ENCODE measurements at places on chromosomes 2 and 18.
A peak's percentile ranks its signal among the peaks of the same experiment; 100 is the strongest.

- no peak for DNase-seq
Observed at GRCh38 chr2:207073412-207073800, 92.3 kb downstream of the KLF7 start.

DNA sequence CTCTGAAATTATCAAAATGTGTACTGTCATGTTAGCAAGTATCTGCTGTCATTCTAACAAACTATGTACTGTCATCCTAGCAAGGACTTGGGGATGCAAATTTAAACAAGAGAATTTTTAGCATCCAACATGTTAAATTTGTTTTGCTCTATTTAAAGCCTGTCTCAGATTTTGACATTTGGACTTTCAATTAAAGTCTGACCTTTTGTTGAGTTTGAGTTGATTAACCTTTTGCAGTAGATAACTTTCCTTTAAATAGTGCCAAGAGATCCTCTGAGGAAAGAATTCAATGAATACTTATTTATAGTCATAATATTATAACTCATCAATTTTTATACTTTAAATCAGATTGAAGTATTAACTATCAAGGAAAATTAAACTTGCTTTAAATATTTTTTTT is 80.2 kb downstream of the TDRD15 start:
- no peak for DNase-seq

DNA sequence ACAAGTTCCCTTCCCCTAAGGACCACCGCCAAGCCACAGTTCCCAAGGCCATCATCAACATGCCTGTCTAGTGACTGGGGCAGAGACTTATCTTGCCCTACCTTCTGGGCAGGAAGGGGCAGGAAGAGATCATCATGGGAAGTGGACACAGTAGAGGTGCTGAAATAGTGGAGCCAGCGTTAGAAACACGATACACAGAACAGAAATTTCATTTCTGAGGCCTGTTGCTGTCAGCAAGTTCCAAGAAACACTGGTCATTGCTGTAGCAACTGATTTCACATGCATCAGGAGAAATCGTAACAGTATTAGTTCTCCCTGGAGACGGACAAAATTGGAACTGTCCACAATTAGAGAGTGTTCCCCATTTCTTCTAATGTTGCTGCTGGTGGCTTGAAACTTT is 83.0 kb downstream of the COLEC12 start:
- DNase-seq: no peak

GRCh38 chr18:13232086-13232917 is 13.7 kb downstream of the LDLRAD4 start:
- no peak for DNase-seq

DNA sequence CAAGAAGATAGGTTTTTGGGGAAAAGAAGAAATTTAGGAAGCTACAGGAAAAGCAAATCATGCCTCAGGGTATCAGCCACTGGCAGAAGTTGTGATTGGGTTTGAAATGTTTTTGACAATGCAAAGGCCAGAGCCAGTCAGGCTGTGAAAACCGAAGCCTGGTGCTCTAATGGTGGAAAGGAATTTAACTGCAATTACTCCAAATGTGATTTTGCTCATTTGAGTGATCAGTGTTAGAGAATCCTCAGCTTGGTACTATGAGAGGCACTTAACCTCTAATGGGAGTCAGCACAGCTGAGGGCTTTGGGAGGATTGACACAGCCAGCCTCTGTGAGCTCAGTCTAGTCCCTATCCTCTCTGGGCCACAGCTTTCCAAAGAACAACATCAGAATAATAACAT is 176.5 kb downstream of the LRRTM1 start:
- no peak for DNase-seq

- no peak for DNase-seq
Observed at GRCh38 chr2:212495046-212495445, 43.6 kb downstream of the ERBB4 start.

DNA sequence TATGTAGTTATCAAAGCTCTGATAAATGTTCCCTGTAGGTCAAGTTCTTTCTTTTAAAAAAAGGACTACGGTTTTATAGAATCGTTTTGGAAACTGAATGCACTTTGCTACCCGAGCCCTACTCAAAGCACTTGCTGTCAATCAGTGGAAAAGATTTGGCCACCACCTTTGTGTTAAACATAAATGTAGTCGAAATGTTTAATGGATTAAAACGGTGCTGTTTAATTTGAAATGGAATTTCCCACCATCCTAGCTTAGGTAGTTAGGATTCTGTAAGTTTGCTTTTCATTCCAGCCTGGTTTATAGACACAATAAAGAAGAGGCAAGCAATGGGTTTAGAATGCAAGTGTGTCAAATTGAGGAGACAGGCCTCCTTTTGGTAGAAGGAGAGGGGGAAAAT is 69.4 kb upstream of the MMADHC start:
- DNase-seq: no peak

DNA sequence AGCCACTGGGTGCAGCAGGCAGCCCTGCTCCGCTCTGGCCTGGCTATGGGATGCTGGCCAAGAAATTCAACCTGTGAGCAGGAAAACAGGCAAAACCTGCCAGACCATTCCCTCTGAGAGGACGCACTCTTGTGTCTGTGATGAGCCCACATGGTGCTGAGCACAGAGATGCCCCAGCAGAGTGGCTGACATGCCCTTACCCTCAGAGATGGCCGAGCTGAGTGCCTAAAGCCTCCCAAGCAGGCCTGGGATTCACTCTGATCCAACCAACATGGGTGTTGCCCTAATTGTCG is 34.3 kb upstream of the TAF1B start:
- DNase-seq: no peak

DNA sequence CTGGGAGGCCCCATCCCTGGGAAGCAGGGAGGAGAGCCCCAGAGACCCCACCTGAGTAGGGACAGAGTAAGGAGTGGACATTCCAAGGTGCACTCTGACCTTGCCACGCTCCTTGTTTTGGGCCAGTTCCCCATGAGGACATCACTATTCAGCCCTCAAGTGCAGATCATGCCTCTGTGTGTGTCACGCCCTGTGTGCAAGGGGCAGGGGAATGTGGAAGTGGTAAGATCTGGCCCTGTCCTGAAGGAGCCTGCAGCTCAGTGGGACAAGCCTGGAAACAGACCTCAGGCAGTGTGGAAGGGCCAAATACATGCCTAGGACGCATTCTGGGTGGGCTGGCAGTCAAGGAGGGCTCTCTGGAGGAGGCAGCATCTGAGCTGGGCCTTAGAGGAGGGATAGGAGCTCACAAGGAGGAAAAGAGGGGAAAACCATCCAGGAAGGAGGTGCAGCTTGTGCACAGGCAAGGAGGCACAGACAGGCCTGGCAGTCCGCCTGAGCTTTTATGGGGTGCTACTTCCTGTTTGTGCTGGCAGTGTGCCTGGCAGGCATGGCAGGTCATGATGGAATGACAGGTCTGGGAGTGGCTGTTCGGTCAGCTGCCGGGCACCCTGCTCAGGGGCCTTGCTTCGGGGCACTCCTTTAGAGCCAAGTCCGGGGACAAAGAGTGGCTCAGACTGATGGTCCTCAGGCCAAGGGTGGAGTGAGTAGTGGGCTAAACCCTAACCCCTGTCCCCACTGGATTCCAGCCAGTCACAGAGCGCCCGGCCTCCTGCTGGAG is 3.3 kb downstream of the KLHL30 start:
- no peak for DNase-seq

DNA sequence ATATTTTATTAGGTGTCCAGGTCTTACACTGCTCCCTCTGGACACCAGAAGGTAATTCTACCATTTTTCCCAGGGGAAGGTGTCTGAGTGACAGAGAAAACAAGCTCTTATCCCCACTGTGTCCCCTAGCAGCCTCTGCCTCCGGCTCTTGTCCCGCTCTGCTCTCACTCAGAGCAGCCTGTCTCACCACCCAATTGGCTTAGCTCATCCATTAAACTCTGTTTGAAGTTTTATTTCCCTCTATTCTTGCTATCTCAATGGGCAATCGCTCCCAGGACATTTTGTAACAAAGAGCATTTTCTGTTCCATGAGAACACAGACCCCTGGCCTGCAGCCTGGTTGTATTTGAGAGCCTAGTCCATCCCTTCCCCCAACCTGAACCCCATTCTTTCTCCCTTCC is 90.6 kb upstream of the LDAH start:
- DNase-seq: no peak

DNA sequence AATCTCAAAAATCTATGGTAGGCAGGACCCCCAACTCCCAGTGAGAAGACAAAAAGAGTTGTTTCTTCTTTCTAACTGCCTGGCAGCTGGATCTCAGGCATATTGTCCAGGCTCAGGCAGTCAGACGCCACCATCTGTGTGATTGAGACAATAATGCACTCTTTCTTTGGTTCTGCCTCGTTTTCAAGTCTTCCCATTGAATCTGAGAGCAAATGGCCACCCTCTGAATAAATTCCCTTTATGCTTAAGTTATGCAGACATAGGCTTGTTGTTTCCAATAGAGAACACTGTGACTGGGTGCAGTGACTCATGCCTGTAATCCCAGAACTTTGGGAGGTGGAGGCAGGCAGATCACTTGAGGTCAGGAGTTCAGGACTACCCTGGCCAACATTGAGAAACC is 15.3 kb upstream of the CD207 start:
- DNase-seq: no peak

DNA sequence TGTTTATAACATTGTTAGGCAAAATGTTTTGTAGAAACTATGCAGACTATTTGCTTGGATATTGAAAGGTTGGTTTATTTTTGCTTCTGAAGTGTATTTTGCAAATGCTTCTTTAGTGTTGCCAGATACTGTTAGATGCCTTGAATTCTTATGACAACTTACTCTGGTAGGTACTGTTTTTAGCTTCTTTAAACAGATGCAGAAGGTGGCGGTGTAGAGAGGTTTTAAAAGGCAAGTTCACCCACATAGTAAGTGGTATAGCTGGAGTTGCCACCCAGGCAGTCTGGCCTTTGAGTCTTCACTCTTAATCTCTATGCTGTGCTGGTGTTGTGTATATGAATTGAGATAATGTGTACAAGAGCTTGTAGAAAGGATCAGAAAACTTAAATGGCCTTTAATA is 3.6 kb downstream of the PCYOX1 start:
- DNase-seq: no peak

GRCh38 chr2:235314371-235314930 is 179.4 kb upstream of the AGAP1 start:
- DNase-seq: no peak

DNA sequence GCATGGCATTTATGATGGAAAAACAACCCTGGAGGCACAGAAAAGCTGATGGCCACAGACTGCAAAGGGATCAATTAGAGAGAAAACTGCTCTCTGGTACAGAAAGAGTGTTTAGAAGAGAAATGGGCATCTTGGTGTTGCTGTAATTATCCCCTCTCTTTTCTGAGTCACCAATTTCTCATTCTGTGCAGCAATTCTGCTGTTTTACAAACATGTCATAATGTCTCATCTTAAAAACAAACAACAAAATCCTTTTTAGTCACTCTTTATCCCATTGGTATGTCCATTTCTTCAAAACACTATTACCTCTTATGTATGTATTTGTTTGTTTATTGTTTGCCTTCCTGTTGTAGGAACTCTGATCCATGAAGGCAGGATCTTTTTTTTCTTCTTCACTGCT is 73.9 kb upstream of the HK2 start:
- DNase-seq: no peak

- no peak for DNase-seq
Observed at GRCh38 chr2:30759481-30759880, 47.8 kb downstream of the CAPN13 start.

DNA sequence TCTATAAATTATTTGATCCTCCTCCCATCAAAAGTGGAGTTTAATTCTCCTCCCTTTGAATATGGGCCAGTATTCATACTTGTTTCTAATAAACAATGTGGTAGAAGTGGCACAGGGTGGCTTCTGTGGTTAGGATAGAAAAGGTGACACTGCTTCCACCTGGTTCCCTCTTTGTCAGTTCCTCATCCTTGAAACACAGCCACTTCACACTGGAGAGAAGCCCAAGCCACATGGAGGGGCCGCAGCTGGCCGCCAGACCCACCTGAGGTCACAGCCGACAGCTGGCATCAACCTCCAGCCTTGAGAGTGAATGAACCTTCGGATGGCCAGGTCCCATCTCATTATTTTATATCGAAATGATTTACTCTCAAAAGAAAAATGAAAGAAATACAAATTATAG is 27.5 kb upstream of the SLC66A3 start:
- no peak for DNase-seq

DNA sequence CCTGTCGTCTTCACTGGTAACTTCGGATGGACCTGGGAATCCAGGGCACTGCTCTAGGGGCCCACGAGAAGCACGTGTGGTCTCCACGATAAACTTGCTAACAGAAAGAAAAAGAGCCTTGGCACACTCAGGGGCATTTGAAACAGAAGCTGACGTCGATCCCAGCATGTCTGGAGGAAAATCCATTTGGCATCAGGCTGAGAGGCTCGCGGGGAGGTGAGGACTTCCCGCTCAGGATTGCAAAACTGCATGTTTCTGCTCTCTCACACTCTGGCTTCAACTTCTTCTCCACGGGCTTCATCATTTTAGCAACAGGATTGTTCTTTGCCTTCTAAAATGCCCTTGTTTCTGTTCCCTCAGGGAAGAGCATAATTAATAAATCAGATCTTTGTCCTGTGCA is 181.7 kb upstream of the COPS8 start:
- DNase-seq: no peak

DNA sequence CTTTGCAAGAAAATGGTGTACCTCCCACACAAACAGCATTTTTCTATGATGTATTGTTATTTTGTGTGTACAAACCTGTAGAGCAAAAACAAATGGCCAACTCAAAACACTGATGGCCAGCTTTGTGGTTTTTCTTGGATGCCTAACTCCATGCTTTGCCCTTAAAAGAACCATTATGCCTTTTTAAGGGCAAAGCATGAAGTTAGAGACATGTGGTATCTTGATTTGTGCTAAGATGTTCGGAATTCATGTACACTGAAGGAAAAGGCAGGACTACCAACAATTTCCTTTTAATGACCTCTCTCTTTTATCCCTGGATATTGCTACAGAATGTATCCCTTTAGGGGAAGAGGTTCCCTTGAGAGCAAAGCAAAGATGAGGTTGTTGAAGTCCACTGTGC is 273.6 kb downstream of the SCG2 start:
- DNase-seq: no peak

GRCh38 chr2:144239306-144239705 is 280.6 kb downstream of the ZEB2 start:
- DNase-seq: no peak

GRCh38 chr2:235206399-235206798 is 254.6 kb downstream of the SH3BP4 start:
- peak; percentile 30 for DNase-seq

DNA sequence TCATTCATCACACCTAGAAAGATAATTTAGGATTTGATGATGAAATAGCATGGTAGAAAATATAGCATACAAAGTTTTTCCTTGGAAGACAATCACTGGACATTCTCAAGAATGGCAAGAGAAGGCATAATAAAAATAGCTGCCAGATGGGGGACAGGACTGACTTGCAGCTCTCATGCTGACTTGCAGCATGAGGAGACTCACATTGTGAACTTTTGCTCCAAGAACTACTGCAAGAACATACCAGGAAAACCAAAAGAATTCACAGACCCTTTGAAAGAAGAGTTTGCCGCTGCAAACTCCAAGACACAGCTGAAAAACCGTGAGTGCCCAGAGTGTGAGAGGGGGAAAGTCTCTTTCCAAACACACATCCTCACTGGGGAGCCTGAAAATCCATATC is 47.0 kb downstream of the CRYGD start:
- no peak for DNase-seq

DNA sequence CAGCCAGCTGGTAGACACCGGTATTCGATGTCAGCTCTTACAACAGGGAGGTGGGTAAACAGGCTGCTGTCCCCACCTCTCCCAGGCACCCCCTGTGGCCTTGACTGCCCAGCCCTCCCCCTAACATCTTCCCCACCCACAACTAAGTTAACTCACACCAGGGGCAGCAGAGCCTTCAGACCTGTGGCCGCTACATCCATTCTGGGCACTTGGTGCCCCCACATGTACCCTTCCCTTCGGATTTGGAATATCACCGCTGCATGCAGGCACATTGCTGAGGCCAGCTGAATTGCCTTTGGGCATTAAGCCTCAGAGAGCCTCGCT is 130.3 kb downstream of the MYCN start:
- no peak for DNase-seq

All from ecto neural progenitor cell (in vitro differentiated cells).